Thymus (tissue), 14 donors: ENCODE measurements at places on chromosomes 2 and 18. TPM values are rescaled to one million over a fixed set of nuclear protein-coding genes. Genes with fewer than 3 reads are reported as not detected.
A peak's percentile ranks its signal among the peaks of the same experiment; 100 is the strongest.

The BMP10 gene
- 0.14 TPM for total RNA-seq

GRCh38 chr2:55038428-55038827, 11.8 kb downstream of the RTN4 start:
- H3K4me1 ChIP-seq, result peaks cover 4% of the 10 kb centered on the region
- DNase-seq, result no peak
- H3K27me3 ChIP-seq, result no peaks in the 10 kb centered on the region
- H3K27ac ChIP-seq, result no peak overlapping the region
- H3K36me3 ChIP-seq, result no peaks in the 10 kb centered on the region

The DCC gene
- 7.6 TPM for total RNA-seq

GRCh38 chr2:38750011-38750890, 910 bp downstream of the SRSF7 start:
- H3K36me3 ChIP-seq, result peaks cover 28% of the 10 kb centered on the region
- no peaks in the 10 kb centered on the region for H3K27me3 ChIP-seq
- no peak for DNase-seq
- peak overlapping the region; percentile 98 for H3K27ac ChIP-seq

DNA sequence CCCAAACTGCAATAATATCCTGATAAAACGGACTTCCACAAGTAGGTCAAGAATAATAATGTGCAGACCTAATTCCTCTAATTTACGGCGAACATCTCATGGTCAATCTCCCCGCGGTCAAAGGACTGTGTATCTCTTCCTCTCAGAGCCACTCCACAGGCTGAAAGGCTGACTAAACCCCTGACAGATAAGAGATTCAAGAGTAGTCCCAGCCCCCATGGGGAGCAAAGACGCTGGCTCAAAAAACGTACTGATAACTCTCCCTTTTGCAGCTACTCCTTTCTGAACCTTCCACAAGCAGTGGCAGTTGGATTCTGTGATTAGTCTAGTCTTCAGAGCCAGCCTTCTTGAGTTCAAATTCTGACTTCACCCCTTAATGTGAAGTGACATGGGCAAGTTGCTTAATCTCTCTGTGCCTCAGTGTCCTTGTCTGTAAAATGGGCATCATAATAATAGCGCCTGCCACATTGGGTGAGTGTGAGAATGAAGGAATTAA, 19.7 kb upstream of the IL18R1 start:
- H3K4me3 ChIP-seq, result no peak overlapping the region
- no peaks in the 10 kb centered on the region for H3K4me1 ChIP-seq
- no peak for DNase-seq
- H3K36me3 ChIP-seq, result no peaks in the 10 kb centered on the region

DNA sequence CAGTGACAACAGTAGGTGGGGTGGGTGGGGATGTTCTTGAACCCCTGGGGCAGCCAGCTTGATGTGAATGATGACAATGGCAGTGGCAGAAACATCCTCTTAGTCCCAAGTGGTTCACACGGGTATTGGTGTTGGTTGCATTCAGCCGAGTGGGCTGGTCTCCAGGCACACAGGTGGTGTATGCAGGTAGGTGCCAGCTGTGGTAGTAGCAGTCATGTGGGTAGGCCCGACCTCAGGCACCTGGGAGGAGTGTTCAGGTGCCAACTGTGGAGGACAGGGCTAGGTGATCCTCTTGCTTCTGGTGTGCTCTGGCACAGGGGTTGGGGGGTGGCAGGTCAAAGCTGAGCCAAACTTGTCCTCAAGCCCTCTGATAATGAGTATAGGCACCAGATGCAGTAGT, 327.6 kb upstream of the CYP26B1 start:
- no peaks in the 10 kb centered on the region for H3K27me3 ChIP-seq
- no peak for DNase-seq
- no peak overlapping the region for H3K4me3 ChIP-seq

DNA sequence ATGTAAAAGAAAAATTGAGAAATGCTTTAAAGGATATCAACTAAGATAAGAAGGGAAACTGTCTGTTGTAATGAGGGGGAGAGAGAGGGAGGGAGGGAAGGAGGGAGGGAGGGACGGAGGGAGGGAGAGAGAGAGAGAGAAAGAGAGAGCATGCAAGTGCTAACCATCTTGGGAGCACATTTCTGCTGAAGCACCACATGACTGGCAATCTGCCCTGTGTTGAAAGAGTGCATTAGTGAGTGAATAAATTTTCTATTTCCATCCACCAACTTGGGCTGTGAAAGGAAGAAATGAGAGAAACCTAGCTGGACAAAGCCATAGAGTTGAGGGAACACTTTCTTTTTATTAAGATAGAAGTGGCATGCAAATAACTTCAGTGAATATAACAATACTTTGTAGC, 110.7 kb downstream of the TMX3 start:
- H3K4me1 ChIP-seq, result no peaks in the 10 kb centered on the region
- no peaks in the 10 kb centered on the region for H3K36me3 ChIP-seq
- no peak overlapping the region for H3K4me3 ChIP-seq
- DNase-seq, result no peak
- H3K27me3 ChIP-seq, result no peaks in the 10 kb centered on the region

The CASP8 gene
- 49.4 TPM for total RNA-seq

GRCh38 chr18:51017140-51017879, 12.7 kb upstream of the SMAD4 start:
- H3K36me3 ChIP-seq, result peaks cover 3% of the 10 kb centered on the region
- no peak overlapping the region for H3K4me3 ChIP-seq
- H3K4me1 ChIP-seq, result no peaks in the 10 kb centered on the region
- no peak for DNase-seq

DNA sequence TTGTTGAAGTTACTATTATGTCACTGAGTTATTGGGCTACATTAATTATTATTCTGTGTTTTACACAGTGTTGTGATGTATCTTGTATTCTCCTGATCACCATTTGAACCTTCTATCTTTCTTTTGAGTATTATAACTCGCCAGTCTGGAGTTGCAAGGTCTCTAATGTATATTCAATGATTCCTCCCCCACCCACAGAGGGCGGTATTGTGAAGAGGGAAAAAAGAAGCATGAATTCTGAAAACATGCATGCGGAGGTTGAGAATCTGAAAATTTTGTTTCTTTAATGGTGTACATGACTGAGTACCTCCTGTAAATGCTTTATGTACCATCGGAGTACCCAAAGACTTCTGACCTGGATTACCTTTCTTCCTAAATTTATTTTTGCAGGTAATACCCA, 266.6 kb downstream of the NR4A2 start:
- no peak for DNase-seq
- no peaks in the 10 kb centered on the region for H3K27me3 ChIP-seq
- no peak overlapping the region for H3K27ac ChIP-seq
- H3K36me3 ChIP-seq, result no peaks in the 10 kb centered on the region
- H3K4me1 ChIP-seq, result no peaks in the 10 kb centered on the region
